GM23248 (cell line): ENCODE measurements at places on chromosomes 7 and 10. TPM values are rescaled to one million over a fixed set of nuclear protein-coding genes. Genes with fewer than 3 reads are reported as not detected.
A peak's percentile ranks its signal among the peaks of the same experiment; 100 is the strongest.

DNA sequence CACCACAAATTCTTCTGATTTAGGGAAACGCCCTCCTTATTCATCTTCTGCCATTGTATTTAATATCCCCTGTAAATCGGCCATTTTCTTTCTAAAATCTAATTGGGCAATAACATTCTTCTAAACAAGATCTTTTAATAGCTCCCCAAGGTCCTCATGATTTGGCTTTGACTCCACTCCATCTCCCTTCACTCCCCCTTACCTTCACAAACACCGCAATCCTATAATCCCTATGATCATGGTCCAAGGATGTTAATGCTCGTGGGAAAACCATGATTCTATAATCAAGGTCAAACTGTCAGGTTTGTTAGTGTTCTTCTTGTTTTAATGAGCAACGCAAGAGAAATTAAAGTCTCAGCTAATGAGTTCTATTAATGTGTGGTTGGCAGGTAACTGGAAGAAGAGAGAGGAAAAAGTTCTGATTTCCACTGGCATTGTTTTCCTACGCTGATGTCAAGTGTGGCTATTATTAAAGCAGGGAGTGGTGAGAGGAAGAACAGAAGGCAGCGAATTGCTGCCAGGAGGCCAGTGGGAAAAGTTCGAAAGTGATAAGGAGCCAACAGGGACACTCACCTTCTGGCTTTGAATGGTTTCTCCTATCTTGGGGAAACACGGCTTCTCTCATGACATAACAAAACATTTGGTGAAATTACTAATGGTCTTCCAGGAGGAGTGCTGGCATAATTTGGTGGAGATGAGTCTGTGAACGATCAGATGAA is 28.1 kb downstream of the LRRC72 start:
- H3K4me3 ChIP-seq, result no peak overlapping the region
- no peak overlapping the region for H3K27ac ChIP-seq
- no peak for DNase-seq
- peaks cover 4% of the 10 kb centered on the region; the same call in 1 of the 2 replicates for H3K4me1 ChIP-seq
- H3K27me3 ChIP-seq, result no peaks in the 10 kb centered on the region

DNA sequence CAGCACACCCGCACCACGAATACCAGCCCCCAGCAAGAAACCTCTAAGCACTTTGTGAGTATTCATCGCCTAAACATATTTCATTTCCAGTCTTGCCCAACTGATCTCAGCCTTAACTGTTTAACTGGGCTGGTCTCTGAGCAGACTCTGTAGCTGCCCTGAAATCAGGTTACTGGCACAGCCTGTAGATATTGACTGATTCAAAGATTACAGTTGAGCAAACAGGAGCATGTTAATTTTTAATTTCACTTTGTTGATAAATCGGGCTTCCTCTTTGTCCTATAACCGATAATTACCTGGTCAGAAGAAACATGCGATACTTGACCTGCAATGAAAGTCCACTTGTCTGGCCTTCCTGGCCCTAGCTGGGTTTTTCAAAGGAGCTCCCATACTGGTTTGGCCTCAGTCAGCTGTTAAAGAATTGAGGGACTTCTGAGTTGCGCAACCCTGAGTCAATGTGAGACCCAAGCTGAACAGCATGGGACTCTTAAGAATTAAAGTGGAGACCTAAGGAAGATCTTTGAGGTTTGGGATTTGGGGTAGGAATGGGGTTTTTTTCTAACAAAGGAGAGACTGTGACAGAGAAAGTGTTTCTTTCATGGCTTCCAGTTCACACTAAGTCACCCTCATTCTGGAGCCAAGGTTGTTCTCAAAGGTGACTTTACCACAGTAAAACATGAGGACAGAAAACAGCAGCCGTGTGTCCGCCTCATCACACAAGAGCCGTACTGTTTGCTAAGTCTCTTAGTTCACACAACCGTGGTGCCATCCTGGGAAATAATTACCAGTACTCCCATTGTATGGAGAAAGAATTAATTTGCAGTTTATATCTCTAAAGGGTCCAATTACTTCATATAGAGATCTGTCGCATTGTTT is 75.9 kb downstream of the PPP1R3C start:
- H3K36me3 ChIP-seq, result no peaks in the 10 kb centered on the region
- no peak overlapping the region for H3K27ac ChIP-seq
- H3K4me3 ChIP-seq, result no peak overlapping the region
- H3K27me3 ChIP-seq, result no peaks in the 10 kb centered on the region

GRCh38 chr7:38186593-38187314 is 8.7 kb downstream of the STARD3NL start:
- no peaks in the 10 kb centered on the region for H3K27me3 ChIP-seq
- H3K4me1 ChIP-seq, result peaks cover 49% of the 10 kb centered on the region
- H3K4me3 ChIP-seq, result peak overlapping the region; percentile 14; the same call in 1 of the 2 replicates
- peak overlapping the region; percentile 53 for H3K27ac ChIP-seq
- H3K36me3 ChIP-seq, result no peaks in the 10 kb centered on the region

DNA sequence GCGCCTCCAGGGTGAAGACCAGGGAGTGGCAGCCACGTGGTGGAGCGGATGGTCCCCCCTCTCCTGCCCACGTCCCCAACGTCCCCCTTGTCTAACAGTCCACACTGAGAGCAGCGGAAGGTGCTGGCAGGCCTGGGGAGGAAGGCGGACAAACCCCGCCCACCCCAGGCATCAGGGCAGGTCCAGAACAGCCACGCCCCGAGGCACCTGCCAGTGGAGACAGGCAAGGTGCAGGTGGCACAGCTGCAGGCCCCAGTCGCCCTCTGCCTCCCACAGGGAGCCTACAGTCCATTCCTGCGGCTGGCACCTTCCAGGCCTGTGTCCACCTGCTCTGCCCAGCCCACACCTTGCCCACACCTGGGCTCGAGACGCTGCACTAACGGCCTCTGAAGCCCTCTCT is 24.9 kb downstream of the CYP2W1 start:
- H3K36me3 ChIP-seq, result no peaks in the 10 kb centered on the region
- no peak overlapping the region for H3K27ac ChIP-seq
- no peak for DNase-seq
- H3K27me3 ChIP-seq, result no peaks in the 10 kb centered on the region

- H3K4me1 ChIP-seq, result no peaks in the 10 kb centered on the region
- no peak overlapping the region for H3K27ac ChIP-seq
- no peaks in the 10 kb centered on the region for H3K27me3 ChIP-seq
- H3K36me3 ChIP-seq, result no peaks in the 10 kb centered on the region
- no peak overlapping the region for H3K4me3 ChIP-seq
- DNase-seq, result no peak
Measured at GRCh38 chr7:69620063-69620462, 21.8 kb downstream of the AUTS2 start.

GRCh38 chr7:20785157-20786048 is 1.3 kb downstream of the SP8 start:
- H3K27ac ChIP-seq, result no peak overlapping the region
- peak overlapping the region; percentile 53 for H3K4me3 ChIP-seq
- peak; percentile 47 for DNase-seq

DNA sequence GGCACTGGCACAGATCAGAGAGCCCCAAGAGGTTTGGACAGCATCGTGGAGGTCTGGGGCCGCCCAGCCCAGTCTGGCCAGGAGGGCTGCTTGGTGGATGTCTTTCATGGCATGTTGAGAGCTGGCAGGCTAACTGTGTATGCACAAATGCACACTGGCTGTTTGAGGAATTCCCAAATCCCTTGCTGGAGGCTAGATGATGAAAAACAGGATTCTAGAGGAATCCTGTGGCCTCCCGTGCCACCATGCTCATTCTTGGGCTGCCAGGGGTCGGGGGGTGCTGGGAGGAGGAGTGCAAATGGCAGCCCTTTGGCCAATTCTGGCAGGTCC is 26.5 kb downstream of the LEP start:
- H3K4me1 ChIP-seq, result peaks cover 23% of the 10 kb centered on the region
- H3K36me3 ChIP-seq, result no peaks in the 10 kb centered on the region
- no peak for DNase-seq
- no peaks in the 10 kb centered on the region for H3K27me3 ChIP-seq

DNA sequence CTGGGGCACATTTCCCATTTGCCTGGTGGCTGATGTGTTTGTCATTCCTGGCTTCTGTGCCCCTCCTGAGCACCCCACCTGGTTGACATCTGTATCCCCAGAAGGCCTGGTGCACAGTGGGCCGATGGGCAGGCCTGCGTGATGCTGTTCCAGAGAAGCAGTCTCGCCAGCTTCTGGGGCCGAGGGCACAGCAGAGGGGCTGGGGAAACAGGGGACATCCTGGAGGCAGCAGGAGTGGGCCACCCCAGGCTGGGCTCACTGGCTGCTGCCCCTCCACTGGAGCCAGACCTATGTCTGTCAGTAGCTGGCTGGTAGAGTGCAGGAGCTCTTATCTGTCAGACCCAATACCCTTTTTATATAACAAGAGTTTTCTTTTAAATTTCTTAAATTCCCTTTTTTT is 896 bp upstream of the MYL7 start:
- no peaks in the 10 kb centered on the region for H3K27me3 ChIP-seq
- no peak for DNase-seq
- H3K27ac ChIP-seq, result no peak overlapping the region
- H3K4me3 ChIP-seq, result no peak overlapping the region
- no peaks in the 10 kb centered on the region for H3K4me1 ChIP-seq
- no peaks in the 10 kb centered on the region for H3K36me3 ChIP-seq

DNA sequence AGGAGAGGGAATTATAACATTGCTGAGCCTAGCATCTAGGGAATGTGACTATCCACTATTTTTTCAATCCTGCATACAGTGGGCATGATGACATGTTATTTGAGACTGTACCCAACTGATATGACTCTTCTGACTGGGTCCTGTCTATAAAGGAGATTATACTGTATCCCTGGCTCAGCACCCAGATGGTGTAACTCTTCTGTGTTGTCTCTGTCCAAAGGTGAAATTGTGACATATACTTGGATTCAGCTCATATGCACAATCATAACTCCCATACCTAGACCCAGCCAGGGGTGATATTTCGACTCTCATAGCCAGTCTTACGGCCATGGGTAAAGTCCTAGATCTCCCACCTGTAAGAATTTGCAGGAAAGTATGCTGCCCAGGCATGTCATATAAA is 59.3 kb downstream of the ZNF736 start:
- H3K27me3 ChIP-seq, result no peaks in the 10 kb centered on the region
- DNase-seq, result no peak
- H3K4me3 ChIP-seq, result no peak overlapping the region

DNA sequence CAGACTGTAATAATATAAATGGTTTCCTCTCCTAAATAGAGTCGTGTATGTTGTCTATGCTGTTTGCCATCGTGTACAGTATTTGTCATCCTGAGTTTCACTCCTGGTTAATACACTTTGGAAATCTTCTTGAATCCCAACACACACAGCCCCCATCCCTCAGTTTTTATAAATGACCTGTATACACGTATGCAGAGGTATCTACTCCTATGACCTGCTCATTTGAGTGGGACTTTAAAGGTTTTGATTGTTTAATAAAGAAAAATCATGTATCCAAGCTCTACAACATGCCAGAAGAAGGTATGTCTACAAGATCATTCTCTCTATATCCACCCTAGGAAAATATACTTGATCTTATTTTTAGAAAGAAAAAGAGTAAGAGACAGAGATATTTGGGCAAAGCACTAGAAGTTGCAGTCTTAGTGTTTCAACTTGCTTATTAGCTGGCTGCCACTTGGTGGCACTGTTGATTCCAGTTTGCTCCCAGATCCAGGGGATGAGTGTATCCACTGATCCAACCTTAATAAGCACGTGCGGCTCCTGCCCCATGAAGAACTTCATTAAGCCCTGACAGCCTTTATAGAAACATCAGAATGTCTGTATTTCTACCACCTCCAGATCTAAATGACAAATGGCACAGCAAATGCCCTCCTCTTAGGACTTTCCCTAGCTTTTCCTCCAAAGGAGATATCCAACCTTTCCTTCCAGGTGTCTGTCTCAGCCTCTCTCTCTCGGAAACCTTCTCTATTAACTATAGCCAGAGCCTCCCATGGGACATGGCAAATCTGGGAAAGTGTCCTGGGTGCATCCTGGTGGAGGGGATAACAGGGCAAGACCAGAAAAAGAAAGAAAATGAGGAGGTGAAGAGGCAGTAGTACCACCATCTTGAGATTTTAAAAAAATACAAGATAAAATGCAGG is 181.6 kb upstream of the NEBL start:
- H3K27ac ChIP-seq, result no peak overlapping the region
- H3K4me1 ChIP-seq, result 0 out of 2 replicates have a peak, but pooled peaks cover 4% of the 10 kb centered on the region

GRCh38 chr7:32155712-32156111 is 85.5 kb upstream of the PDE1C start:
- H3K4me1 ChIP-seq, result peaks cover 35% of the 10 kb centered on the region
- H3K4me3 ChIP-seq, result no peak overlapping the region
- no peaks in the 10 kb centered on the region for H3K36me3 ChIP-seq
- no peaks in the 10 kb centered on the region for H3K27me3 ChIP-seq
- peak; percentile 16 for DNase-seq

DNA sequence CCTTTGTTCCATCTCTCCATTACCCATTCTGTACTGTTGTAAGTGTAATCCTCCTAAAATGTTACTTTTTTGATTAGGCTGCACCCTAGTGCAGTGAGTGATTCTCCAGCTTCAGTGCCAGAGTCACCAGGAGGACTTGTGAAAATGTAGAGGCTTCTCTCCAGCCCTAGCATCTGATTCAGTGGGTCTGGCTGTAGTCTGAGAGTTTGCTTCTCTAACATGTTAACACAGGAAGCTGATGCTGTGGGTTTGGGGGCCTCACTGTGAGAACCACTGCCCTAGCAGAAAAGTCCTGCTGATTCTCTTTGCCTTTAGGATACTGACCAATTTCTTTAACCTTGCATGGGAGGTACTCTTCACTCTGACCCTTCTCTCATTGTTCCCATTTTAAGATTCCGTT is 24.4 kb downstream of the CSGALNACT2 start:
- no peak for DNase-seq
- H3K27me3 ChIP-seq, result no peaks in the 10 kb centered on the region

DNA sequence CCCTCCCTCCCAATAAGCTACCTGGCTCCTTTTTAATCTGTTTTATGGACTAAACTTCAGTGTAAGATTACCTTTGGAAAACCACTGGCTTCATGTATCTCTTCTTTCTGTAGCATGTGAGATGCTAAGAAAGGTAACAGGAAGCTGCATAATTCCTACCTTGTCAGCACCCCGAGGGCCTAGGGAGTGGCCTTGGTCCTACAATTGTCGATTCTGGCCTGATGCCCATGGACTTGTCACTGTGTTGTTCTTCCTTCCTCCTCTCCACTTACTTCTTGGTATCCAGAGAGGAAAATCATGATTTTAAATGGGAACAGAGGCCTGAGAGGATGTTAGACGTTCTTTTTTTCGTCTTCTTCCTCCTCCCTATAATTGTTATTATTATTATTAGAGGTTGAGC is 42.9 kb upstream of the PDZD8 start:
- H3K4me1 ChIP-seq, result peaks cover 20% of the 10 kb centered on the region
- DNase-seq, result no peak
- no peak overlapping the region for H3K4me3 ChIP-seq
- H3K27ac ChIP-seq, result no peak overlapping the region
- H3K36me3 ChIP-seq, result no peaks in the 10 kb centered on the region
- H3K27me3 ChIP-seq, result no peaks in the 10 kb centered on the region

- no peaks in the 10 kb centered on the region for H3K27me3 ChIP-seq
- no peak overlapping the region for H3K4me3 ChIP-seq
- H3K36me3 ChIP-seq, result peaks cover 13% of the 10 kb centered on the region
Measured at GRCh38 chr7:29929018-29929807, 60.4 kb downstream of the SCRN1 start.

GRID2IP gene
- not detected in 2 replicates for polyA plus RNA-seq

H2AZ2 gene
- 165 and 166 TPM in 2 replicates for polyA plus RNA-seq

LRRC4 gene
- 0.13 TPM in 1 of 2 replicates, not detected in the other for polyA plus RNA-seq

COL13A1 gene
- polyA plus RNA-seq, result 12.8 and 15.2 TPM in 2 replicates

PDE1C gene
- 20.1 and 23.5 TPM in 2 replicates for polyA plus RNA-seq

GRM8 gene
- not detected in 2 replicates for polyA plus RNA-seq

NPY4R2 gene
- not detected in 2 replicates for polyA plus RNA-seq

UCN3 gene
- polyA plus RNA-seq, result not detected in 2 replicates

MPP7 gene
- polyA plus RNA-seq, result 0.09 and 0.35 TPM in 2 replicates

SLC12A9 gene
- polyA plus RNA-seq, result 6.1 and 7.9 TPM in 2 replicates

RNLS gene
- 9.3 and 11.5 TPM in 2 replicates for polyA plus RNA-seq
